Posterior vena cava (tissue), 2 donors: ENCODE measurements at places on chromosomes 11 and 22. TPM values are rescaled to one million over a fixed set of nuclear protein-coding genes. Genes with fewer than 3 reads are reported as not detected.
A peak's percentile ranks its signal among the peaks of the same experiment; 100 is the strongest.

- peak; percentile 91 for DNase-seq
These were observed 170.2 kb downstream of the BRD1 start for GRCh38 chr22:49657275-49657973.

GRCh38 chr22:42726811-42727210 lies 6.1 kb upstream of the A4GALT start:
- DNase-seq: no peak

DNA sequence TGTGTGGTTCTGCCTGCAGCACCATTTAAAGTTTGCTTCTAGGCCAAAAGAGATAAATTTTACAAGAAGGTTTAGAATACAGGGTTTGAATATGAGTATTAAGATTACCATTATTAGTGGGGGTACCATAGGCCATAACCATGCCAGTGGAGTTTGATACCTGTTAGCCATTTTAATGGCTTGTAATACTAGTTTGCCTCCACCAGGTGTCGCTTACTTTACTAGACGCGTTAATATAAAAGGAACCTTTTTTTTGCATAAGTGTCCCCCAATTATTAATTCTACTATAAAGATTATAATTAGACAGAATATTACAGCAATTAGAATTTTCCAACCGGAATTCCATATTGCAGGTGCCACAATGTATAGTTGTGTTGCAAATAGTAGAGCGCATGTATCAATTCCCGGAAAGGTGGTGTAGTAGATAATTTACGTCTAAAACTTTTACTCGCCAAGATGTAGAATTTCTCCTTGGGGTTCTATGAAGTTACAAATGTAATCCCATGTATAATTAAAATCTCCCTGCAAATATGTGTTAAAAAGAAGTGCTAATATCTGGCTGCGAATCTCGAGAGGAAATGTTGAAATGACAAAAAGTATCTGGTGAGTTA lies 16.1 kb downstream of the MS4A6E start:
- no peak for DNase-seq

GRCh38 chr11:131397675-131398074 lies 27.3 kb downstream of the NTM start:
- DNase-seq: no peak

DNA sequence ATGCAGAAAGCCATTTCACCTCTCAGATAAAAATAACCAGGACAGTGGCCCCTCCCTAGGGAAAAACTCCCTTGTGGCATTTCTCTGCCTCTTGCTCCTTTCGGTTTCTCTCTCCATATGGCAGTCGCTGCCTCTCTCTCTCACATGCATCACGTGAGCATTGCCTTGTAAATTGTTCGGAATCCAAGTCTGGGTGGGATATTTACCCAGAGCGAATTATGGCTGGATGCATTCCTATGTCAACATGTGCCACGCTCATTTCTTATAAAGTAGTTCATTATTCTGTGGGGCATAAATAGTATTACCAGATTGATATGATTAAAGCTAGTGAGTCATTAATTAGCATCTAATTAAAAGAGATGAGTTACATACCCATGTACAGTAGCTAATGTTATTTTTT lies 392.9 kb downstream of the INSC start:
- DNase-seq: no peak

DNA sequence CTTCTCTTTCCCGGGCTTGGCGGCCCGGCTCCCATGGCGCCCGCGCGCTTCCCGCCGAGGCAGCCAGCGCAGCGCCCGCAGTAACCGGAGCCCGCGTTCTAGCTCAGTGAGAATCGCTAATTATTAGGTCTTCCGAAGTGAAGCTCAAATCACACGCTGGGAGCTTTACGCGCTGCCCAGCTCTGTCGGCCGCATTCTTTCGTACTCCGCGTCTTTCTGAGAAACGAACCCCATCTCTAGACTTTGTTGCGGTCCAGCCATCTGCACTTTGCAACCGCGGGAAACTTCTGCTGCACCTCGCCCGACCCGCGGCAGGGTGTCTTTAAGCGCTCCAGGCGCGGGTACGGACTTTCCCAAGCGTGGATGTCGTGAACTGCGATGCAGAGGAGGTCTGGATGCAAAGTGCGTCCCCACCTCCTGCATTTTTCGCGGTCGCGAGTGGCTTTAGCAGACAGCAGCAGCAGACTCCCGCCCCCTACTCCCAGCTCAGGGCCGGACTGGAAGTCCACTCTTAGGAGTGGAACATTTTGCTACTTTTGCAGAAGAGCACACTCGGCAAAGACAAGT lies 6.0 kb upstream of the PAX6 start:
- no peak for DNase-seq

GRCh38 chr11:66974724-66975404 lies at the start of gene C11orf86:
C11orf86 (plus strand) TSS chr11:66975304; CDS start chr11:66975363, 59 bp downstream.
- no peak for DNase-seq

The OR52I1 gene
- total RNA-seq: not detected

The PDE2A gene
- 33.0 TPM for total RNA-seq

DNA sequence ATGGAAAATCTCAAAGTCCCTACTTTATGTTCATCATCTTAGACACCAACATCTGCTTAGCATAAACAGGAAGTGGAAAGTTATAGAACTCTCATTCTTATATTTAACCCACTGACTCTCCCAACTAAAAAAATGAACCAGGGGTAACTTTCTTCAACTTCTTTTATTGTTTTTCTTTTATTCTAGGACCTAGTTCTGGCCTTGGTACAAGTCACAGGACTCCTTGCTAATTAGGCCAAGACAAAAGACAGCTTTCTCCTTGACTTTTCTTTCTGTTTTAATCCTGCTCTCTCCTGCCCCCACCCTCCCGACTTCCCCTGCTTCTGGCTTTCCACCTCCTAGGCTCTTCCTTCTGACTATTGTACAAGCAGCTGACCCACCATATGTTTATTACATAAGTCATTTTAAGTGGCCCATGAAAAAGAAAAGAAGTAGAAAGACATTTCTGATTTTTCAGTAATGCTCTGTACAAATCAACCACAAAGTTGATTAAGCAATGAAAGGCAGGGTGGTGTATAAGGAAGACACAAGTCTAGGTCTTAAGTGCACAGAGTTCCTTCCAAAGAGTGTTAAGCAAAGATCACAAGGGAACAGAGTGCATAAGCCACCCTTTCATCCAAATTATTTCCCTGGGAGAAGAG lies 18.3 kb downstream of the JAML start:
- no peak for DNase-seq

The NAA40 gene
- total RNA-seq: 10.3 TPM

DNA sequence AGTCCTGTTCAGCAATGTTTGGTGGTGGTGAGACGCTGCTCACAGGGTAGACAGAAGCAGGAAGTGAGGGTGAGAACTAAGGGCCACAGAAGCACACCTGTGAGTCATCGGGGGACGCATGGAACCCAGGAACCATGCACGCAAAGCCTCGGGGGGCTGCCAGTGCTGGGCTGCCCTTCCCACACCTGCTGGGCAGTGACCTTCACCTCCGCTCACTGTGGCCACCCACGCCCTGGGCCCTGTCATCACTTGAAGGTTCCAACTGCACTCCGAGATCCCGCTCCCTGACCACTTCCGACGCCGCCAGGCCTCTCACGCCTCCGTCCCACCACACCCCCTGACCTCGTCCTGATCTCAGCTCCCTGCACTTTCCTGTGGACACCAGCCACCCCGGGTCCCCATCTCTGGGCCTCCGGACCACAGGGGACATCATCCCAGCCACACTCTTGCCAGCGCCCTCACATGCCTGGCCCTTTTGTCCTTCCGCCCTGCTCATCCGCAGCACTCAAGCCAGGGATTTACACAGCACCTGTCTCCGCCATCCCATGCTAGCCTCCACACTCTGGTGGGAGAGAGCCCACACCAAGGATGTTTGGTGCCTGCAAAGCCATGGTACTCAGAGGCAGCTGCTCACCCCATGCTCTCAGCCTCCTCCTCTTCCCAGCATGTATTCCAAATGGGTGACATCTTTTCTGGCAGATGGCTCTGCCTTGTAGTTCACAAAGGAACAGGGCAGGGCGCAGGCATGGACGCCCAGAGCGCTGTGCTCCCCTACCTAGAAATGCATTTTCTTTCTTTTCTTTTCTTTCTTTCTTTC lies 23.1 kb upstream of the ATXN10 start:
- peak; percentile 52 for DNase-seq

DNA sequence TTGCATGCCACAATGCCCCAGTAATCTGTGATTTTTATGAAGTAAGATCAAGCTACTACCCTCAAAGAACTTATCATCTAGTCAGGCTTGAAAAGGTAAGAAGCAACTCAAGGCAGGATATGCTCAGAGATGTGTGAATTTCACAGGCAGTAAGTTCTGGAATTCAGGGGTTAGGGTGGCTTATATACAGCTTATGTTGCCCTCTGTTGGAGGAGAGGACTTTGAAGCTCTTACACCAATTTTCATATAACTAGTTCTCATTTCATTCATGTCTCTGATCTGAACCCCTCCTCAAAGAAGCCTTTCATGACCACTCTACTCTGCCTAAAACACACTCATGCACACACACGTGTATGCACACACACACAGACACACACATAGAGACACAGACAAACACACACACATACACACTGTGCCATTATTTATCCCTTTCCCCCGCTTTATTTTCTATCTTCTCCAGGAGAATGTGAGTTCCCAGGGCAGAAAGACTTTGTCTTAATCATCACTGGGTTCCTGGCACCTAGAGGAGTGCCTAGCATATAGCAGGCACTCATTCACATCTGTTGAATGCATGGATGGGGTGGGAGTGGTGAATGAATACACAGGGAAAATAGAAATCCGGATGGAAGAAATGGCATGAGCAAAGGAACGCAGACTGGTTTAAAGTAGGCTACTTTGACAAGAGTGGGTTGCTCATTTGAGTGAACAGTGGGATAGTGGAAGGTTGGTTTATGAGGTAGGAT lies 220.7 kb upstream of the ZBED5 start:
- no peak for DNase-seq

DNA sequence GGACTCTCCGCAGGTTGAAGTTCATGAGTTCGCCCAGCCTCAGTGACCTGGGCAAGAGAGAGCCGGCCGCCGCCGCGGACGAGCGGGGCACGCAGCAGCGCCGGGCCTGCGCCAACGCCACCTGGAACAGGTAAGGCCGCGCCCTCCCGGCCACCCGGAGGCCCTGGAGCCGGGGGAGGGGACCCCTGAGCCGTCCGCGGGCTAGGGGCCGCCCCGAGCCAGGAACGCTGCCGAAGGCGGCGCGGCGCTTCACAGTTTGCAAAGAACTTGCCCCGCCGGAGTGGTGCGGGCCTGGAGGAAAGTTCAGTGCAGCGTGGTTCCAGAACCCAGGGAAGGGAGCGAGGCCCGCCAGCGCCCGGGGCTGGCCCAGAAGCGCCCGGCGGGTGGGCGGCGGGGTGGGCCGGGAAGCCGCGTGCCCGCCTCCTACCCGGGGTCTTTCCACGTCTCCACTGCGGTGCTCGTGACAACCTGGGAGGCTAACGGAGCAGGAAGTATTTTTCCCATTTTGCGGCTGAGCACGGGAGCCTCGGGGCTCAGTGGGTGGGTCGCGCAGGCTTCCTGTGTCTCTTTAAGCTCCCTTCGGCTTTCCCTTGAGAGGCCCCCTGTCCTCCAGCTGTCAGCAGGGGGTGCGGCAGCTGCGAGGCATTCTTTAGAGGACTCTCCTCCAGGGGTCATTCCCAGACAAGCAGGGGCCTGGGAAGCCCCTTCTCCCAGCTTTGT lies 635 bp downstream of the PRR5 start:
- no peak for DNase-seq

The DMC1 gene
- total RNA-seq: 1.4 TPM

- DNase-seq: no peak
These were observed 37.6 kb upstream of the SEZ6L start for GRCh38 chr22:26131589-26132154.

DNA sequence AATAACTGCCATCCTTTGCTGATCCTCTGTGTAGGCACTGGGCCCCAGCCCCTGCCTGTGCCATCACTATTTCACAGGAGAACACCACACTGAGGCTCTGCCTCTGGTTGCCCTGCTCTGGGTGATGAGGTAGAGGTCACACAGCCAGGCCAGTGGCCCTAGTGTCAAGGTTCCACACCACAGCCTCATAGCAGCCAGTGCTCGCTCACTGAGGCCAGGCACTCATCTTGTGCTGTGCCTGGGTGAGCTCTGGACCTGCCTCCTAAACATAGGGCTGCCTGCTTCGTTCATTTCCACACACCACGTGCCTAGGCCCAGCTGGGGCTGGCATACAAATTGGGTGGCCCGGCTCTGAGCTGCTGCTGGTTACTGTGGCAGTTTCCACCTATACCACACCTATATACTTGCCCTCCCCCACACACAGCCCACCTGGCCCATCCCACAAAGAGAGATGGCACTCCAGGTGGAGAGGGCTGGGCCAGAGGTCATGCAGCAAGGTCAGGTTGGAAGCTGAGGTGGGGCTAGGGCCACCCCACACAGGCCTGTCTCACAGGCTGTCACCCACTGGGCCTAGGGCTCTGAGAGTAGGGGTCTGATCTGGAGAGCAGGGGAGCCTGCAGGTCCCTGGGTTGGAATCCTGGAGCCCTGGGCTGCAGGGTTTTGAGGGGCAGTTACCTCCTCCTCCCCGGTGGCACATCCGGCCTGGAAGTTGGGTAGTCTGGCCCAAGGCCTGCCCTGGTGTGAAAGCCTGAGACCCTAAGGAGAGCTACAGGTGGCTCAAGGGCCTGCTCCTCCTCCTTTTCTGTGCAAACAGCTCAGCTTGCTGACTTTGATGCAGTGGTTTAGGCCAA lies 11.2 kb downstream of the KCNQ1OT1 start:
- DNase-seq: peak; percentile 64

DNA sequence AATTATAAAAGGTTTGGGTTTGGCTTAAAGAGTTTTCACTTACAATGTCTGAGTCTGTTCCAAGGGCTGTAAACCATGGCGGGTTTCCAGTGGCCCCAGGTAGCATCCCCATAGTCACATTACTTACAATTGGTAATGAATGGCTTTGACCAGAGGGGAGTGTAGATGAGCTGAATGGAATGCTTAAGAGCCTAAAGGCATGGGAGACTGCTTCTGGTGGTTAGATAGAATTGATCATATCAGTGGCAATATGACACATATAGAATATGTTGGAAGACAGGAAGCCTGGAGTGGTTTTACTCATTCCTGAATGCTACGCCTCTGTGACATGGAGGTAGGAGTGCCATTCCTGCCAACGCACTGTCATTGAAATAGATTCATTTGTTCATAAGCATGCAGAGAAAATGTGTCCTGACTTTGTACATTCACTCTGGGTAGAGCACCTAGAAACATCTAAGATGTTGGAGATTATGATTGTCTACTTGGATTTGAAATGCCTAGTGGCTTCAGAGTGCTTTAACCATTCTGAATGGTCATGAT lies 183.3 kb downstream of the BLID start:
- DNase-seq: no peak

- no peak for DNase-seq
These were observed 121.6 kb downstream of the FAT3 start for GRCh38 chr11:92346220-92346619.
